Thoracic aorta (tissue), 2 donors: ENCODE measurements at places on chromosomes 1 and 21. TPM values are rescaled to one million over a fixed set of nuclear protein-coding genes. Genes with fewer than 3 reads are reported as not detected.

GRCh38 chr1:181812208-181812607 is 249.3 kb downstream of the ZNF648 start:
- DNase-seq, result no peak
- H3K27me3 ChIP-seq, result no peaks in the 10 kb centered on the region
- no peaks in the 10 kb centered on the region for H3K4me1 ChIP-seq
- no peak overlapping the region for H3K4me3 ChIP-seq
- H3K36me3 ChIP-seq, result no peaks in the 10 kb centered on the region

- peak overlapping the region; percentile 91 for H3K27ac ChIP-seq
- no peaks in the 10 kb centered on the region for H3K36me3 ChIP-seq
- no peaks in the 10 kb centered on the region for H3K27me3 ChIP-seq
- no peak for DNase-seq
- peaks cover 39% of the 10 kb centered on the region for H3K4me1 ChIP-seq
These were observed 908 bp downstream of the DDI2 start for GRCh38 chr1:15618077-15618654.

GRCh38 chr1:152967201-152967600 is 3.2 kb upstream of the SPRR4 start:
- no peaks in the 10 kb centered on the region for H3K36me3 ChIP-seq
- no peaks in the 10 kb centered on the region for H3K4me1 ChIP-seq
- H3K27ac ChIP-seq, result no peak overlapping the region
- H3K27me3 ChIP-seq, result no peaks in the 10 kb centered on the region

OR2G3 gene
- not detected for total RNA-seq

OR2AK2 gene
- not detected for total RNA-seq

B3GALT2 gene
- 0.21 TPM for total RNA-seq
